Left ventricle myocardium superior (tissue), 1 donor: ENCODE measurements at places on chromosomes 16 and 17. TPM values are rescaled to one million over a fixed set of nuclear protein-coding genes. Genes with fewer than 3 reads are reported as not detected.

The TSNAXIP1 gene
- total RNA-seq: 0.37 TPM

The MEIOC gene
- total RNA-seq: not detected

The SULT1A4 gene
- 2.7 TPM for total RNA-seq

The SLC52A1 gene
- not detected for total RNA-seq

The GLTPD2 gene
- total RNA-seq: not detected

The PRSS33 gene
- total RNA-seq: not detected

The CORO7 gene
- 10.1 TPM for total RNA-seq
